ENCODE measurements at places on chromosomes 3 and 15. TPM values are rescaled to one million over a fixed set of nuclear protein-coding genes. Genes with fewer than 3 reads are reported as not detected.

DNA sequence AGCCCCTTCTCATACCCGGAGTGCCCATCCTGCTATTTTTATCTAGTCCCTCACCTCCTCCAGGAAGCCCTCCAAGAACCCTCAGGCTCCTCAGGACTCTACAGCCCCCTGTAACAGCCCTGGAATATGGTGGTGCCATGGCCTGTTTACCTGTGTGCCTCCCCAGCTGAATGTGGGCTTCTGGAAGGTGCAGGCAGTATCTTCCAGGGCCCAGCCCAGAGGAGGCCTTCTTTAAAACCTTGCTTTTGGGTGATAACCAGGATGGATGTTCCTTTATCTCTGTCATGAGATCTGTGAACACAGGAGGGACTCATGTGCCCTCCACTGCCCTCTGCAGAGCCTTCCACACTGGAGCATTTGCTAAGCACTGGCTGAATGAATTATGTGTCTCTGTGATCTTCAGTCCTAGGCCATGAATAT, 36.7 kb upstream of the MRPS22 start:
- no peak for DNase-seq

DNA sequence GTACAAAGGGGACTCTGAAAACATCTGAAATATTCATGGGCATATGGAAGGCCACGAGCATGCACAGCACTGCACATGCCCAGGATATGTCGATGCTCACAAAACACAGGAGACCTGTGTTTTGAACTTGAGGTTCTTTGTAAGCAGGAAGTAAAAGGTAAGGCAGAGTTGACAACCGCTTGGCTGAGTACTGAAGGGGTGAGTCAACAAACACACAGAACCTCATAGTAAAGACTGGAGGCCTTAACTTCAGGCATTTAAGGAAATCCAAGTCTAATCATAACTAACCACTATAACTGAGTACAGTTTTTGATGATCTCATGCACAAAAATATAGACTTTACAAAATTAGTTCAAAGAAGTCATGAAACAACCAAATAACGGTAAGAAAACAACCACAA, 80.6 kb downstream of the MYO9A start:
- DNase-seq: no peak

- no peak for DNase-seq
These were observed 75.5 kb upstream of the PLSCR5 start for GRCh38 chr3:146680617-146681016.

DNA sequence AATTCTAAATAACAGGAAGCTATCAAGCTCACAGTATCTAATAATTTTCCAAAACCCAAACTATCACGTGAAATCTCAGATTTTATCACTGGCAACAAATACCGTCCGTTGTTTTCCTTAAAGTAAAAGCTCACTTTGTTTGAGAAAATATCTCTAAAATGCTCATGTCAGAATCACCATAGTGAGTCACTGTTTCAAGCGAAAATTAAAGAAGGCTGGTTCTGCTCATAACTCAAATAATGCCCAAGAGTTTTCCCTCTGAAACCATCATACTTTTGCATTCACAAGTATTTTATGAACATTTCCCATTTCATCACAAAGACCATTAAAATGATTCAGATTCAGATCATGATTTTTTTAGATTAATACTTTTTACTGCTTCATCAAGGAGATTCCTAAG, 50.6 kb downstream of the TBL1XR1 start:
- DNase-seq: no peak

GRCh38 chr3:133941415-133941821, 45.7 kb upstream of the RAB6B start:
- DNase-seq: peak; percentile 73

DNA sequence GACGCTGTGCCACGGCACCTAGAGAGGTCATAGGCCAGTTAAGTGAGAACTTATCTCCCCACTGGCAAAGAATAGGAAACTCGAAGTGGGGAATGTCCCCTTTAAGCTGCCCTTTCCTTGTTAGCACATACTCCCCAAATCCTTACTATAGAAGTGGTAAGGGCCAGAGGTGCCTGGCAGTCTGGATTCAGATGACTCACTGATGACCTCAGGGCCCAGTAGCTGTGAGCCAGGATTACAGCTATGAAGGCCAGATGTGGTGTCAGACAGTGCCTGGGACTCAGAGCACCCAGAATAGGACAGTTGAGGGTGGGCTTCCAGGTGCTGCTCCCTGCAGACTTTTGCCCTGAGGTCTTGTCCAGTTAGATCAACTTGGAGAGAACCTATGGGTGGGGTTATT, 37.7 kb downstream of the PDIA5 start:
- DNase-seq: peak; percentile 61

DNA sequence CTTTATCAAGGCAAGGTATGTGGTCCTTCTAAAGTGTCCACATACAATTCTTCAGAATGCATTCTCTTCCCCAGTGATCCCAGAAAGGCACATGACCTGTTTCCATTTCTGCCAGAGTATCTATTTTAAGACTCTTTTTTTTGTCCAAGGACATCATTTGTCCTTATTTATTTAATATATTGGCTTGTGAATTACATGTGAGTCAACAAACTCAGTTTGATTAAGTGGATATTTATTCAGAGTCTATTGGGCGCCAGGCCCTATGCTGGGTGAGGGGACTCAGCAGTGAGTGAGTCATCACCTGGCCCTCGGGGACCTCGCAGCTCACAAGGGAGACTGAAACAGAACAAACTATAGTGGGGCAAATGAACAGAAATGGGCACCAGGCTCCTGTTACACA, 136.8 kb downstream of the SNRK start:
- DNase-seq: no peak

GRCh38 chr15:85849946-85850345, 55.2 kb upstream of the KLHL25 start:
- DNase-seq: no peak

DNA sequence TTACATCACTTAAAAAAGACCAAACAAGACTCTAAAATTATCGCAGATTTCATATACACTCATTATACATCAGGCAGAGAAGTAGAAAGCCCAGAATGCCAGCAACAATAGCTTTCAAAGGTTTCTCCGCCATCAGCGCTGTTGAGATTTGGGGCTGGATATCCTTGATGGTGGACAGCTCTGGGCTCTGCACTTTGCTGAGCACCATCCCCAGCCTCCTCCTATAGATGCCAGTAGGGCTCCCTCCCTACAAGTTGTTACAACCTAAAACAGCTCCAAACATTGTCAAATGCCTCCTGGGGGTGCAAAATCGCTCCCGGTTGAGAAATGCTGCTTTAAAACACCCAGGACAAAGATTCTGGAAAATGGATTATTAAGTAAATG, 73.5 kb downstream of the ATP10A start:
- no peak for DNase-seq

- peak; percentile 89 for DNase-seq
These were observed 28.9 kb downstream of the IGSF10 start for GRCh38 chr3:151431940-151432339.

DNA sequence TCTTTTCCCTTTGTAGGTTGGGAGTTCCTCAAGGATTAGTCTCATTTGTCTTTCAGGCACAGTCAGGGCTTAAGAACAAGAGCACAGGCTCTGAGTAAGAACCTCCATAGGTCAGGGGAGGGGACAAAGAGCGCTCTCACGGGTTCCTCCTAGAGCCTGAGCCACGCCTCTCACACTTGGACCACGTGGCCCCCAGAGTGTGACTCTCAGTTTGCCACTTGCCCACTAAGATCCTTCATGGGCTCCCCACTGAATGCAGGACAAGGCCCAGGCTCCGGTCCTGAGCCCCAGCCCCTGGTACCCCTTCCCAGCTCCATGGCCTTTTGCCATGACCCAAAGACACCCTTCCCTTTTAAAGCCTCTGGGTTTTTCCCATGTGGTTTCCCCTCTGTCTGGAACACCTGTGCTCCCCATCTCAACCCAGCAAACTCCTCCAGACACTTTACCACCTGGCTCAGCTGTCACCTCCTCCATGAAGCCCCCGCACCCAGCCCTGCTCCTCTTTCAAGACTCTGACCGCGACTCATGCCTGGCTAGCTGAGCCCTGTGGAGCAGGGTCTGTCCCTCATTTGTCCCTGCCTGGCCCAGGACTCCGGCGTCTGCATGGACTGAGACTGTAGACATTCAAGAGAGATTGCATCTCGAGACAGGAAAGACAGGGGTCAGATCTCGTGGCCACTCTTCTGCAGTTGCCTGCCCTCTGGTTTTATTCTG, 32.7 kb downstream of the IQSEC1 start:
- no peak for DNase-seq

DNA sequence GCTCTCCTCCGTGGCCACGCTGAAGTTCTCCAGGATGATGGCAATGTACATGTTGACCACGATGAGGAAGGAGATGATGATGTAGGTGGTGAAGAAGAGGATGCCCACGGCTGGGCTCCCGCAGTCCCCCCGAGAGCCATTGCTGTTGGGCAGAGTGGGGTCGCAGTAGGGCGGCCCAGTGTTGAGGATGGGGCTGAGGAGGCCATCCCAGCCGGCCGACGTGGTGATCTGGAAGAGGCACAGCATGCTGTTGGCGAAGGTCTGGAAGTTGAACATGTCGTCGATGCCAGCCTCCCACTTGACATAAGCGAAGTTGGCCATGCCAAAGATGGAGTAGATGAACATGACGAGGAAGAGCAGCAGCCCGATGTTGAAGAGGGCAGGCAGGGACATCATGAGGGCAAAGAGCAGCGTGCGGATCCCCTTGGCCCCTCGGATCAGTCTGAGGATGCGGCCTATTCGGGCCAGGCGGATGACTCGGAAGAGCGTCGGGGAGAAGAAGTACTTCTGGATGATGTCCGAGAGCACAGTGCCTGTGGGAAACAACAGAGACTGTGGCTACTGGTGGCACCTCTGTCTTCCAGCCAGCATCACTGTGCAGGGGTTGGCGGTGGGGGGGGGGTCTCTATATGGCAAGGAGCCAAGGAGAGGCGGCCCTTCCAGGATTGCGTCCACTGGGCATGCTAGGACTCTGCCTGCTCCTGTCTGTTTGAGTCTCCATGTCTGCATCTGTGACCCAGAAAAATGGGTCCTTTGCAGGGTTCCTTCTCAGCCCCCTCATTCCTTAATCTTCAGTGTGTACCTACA, 55.1 kb downstream of the EXOG start:
- no peak for DNase-seq

- peak; percentile 28 for DNase-seq
These were observed 50.1 kb downstream of the CALML4 start for GRCh38 chr15:68154923-68155559.

GRCh38 chr3:79767194-79767904, 449 bp downstream of the ROBO1 start:
- DNase-seq: no peak

GRCh38 chr3:110414855-110415254, 656.8 kb upstream of the NECTIN3 start:
- peak; percentile 54 for DNase-seq

DNA sequence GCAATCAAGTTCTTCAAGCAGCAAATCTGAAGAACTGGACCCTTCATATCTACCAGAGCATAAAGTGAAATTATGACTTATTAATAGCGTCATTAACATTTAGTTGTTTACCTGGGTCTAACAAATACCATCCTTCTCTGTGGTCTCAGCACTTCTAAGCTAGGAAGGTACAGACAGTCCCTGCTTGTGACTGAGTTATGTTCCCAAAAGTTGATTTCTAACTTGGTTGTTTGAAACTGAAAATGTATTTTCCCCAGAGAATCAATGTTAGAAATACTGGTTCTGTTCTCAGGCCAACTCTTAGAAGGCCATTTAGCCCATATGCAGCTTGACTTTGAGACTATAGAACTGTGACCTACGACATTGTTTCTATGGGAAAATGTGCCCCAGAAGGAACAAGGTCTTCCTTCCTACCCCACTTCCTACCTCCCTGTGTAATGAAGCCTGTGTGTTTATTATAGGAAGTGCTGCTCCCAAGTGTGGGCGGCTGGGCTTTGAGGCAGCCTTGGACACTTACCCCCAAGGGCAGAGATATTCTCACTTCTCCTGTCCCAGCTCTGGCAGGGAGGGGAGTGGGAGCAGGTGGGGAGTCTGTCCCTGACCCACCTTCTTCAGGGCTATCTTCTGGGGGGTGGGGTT, 12.2 kb upstream of the MAPK6 start:
- peak; percentile 35 for DNase-seq

GRCh38 chr15:97023488-97023844, 693.0 kb downstream of the NR2F2 start:
- DNase-seq: no peak

DNA sequence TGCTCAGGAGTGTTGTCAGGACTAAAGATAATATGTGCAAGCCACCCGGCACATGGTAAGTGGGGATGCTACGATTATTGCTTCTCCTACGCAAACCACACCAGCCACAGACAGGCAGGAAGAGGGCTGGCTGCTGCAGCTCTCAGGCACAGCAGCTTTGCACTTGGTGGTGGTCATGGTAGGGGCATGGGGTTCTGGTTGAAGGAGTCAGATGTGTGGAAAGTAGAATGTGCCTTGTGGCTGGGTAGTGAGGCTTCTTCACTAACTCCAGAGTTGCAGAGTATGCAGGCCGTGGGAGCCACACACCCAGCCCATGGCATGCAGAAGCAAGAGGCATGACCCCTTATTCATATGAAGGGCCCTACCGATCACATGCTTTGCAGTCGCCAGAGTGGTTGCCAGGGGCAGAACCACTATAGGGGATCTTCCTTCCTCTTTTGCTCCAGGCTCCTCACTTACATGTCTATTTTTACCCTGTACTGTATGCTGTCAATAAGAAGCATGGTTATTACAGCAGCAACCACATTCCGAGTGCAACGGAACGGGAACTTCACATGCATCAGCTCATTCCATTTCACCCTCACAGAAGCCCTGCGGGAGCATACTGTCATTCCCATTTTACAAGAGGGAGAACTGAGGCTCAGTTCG, 59.2 kb upstream of the HERC1 start:
- DNase-seq: no peak

DNA sequence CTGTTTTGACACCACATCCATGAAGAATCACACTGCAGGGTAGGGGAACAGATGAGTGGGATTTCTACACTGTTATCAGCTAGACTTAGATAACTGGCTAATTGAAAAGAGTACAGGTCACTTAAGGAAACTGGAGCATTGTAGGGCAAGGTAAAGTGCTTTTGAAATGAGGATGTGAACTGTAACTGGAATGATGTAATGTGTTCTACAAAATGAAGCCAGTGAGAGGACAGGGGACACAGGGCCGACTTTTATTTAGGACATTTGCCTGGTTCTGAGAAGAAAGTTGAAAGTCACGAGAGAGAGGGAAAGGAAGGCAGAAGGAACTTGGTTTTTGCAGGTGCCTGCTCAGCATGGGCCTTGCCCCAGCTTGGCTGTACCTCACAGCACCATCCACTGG, 50.5 kb downstream of the IGF1R start:
- DNase-seq: no peak

Gene NOX5
- not detected for total RNA-seq

Gene NDN
- 158 TPM for total RNA-seq

Gene ALAS1
- 50.2 TPM for total RNA-seq

Gene B3GALNT1
- 28.4 TPM for total RNA-seq

Gene CLDN16
- 0.74 TPM for total RNA-seq

Gene SUSD5
- 2.3 TPM for total RNA-seq

Gene CAPN3
- total RNA-seq: 0.06 TPM

Gene ZNF662
- 0.30 TPM for total RNA-seq

Measured in Daoy (cell line).